NCI-H774 (cell line): ENCODE measurements at places on chromosomes 4 and X.

DNA sequence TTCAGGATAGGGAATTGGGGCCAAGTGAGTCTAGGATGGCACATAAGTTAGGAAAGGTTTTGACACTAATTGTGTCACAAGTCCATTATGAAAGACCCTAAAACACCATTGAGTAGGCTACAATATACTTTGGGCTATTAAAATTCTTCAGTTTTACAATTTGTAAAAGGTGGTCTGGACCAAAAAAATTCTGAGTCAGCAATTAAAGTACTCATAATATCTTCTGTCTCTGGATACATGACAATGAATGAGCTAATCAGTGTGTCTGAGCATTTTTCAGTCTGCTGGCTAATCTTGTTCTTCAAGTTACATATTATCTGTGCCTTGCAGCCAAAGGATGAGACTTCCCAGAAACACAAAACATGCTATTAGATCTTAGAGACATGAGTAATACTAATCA lies 14.3 kb downstream of the ARMCX1 start:
- DNase-seq: no peak

DNA sequence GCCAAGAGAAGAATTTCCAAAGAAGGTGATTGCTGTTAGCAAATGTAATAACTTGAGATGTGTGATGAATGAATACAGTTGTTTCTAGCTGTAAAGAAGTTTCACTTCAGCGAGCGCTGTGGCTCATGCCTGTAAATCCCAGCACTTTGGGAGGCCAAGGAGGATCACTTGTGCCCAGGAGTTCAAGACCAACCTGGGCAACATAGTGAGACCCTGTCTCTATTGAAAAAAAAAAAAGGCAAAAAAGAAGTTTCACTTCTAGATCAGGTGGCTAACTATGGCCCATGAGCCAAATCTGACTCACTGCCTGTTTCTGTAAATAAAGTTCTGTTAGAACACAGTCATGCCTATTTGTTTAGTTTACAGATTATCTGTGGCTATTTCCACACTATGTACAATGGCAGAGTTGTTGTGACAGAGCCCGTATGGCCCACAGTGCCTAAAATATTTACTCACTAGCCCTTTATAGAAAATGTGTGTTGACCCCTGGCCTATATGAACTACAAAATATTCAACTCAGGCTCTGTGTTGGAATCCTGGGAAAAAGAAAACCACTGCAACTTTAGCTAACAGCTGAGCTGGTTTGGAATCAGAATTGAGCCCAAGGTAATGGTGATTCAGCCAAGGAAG lies 54.1 kb upstream of the PRPS1 start:
- DNase-seq: no peak

DNA sequence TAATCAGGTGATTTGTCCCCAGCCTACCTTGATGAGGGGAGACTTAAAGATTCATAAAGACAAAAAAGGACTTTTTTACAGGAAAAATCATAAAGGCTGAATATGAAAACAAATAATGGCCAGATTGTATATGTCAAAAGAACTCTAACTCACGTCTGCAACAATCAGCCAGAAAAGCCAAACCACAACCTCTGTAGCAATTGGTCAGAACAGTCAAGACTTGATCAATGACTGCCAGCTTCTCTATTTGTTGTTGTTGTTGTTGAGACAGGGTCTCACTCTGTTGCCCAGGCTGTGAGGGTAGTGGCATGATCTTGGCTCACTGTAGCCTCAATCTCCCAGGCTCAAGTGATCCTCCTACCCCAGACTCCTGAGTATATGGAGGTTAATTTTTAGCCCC lies 35.9 kb upstream of the PPA2 start:
- DNase-seq: no peak

DNA sequence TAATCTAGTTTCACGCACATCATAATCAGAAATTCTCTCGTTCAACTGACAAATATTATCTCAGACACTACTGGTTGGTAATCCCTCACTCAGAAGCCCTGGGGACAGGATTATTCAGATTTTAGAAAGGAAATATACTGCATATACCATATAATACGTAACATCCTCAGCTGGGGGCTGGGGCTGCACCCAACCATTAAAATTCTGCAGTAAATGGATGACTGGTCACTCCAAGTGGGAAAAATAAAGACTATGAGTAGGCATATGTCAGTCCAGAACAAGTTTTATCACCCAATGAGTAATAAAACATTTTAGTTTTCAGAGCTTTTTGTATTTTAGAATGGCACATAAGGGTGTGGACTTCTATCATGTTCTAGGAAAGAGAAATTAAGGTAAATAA lies 121.7 kb upstream of the MAP3K15 start:
- no peak for DNase-seq

GRCh38 chr4:1406981-1407656 lies 877 bp upstream of the NKX1-1 start:
- no peak for DNase-seq

DNA sequence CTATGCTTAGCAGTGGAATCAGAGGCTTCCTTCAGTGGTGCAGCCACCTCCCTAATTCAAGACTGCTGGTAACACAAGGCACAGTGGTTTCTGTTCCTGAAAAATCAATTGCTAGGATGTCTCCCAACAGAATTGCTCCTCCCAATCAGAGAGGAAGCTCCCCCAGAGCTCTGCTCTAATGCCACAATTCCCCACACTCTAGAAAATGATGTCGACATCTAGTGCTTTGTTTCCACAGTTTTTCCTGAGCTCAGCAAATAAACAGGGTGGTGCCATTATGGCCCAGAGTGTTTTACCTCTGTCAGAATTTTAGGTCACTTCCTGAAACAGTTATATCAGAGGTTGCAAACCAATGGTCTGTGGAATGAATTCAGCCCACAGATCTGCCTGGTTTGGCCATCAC lies 24.7 kb downstream of the TAB3 start:
- DNase-seq: no peak

- no peak for DNase-seq
These were observed at the start of gene HTATSF1 for GRCh38 chrX:136497556-136498052. TSS of gene HTATSF1 (plus strand) at chrX:136497592. CDS start at chrX:136497685, 93 bp downstream.

DNA sequence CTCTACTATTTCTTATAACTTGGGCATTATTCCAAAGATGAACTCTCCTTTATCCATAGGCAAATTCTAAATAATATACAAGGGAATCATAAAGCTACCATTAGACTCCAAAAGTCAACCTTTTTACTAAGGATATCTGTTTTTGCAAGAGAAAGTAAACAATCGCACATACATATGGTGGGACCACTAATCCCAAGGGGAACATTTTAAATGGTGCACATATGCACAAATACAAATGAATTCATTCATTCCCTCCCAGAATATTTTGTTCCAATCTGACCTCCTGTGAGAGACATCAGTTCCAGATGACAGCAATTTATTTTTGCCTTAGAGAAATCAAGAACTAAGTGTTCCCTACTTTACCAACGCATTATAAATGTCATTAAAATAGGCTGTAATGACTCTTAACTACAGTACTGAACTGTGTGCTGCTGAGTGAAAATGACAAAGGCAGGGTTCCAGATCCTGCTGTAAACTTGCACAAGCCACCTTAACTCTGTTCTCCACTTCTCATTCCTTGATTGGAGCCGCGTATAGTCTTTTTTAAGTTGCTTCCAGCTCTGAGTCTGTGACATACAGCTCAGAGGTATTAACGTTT lies 2.0 kb downstream of the DHX15 start:
- no peak for DNase-seq

DNA sequence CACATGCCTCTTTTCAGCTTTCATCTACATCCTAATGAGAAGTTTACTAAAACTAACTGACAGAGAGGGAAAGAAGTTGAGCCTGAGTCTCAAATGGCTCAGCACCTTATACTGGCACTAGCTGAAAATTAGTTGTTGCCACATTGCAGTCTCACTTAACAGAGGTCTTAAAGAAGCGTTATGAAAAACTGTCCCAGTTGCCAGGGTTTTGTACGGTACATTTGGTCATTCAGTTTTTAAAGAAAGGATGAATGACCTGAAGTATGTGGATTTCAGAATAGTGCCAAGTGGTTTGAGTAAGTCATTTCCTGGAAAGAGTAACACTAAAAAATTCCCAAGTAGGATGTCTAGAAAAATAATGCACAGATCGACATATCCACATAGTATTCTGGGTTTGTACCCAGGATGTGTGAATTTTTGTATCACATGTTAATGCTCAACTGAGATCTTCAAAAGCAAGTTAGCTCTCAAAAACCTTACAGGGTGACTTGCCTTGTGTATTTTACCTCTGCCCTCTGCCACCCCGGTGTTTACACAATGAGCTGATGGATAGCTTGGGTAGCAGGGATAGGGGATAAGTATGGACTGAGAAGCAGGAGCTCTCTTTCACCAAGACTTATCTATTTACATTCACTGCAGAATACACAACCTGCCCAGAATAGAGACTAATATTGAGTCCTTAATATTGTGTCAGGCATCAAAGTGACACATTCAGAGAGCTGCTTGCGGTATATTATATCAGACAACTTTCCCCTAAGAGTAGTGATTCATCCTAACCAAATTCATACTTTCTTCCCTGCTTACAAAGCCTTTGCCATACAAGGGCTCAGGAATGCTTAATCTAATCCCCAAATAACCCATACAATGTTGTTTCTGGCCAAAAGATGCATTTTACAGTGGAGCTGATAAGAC lies 1075.7 kb upstream of the PABPC4L start:
- DNase-seq: no peak

DNA sequence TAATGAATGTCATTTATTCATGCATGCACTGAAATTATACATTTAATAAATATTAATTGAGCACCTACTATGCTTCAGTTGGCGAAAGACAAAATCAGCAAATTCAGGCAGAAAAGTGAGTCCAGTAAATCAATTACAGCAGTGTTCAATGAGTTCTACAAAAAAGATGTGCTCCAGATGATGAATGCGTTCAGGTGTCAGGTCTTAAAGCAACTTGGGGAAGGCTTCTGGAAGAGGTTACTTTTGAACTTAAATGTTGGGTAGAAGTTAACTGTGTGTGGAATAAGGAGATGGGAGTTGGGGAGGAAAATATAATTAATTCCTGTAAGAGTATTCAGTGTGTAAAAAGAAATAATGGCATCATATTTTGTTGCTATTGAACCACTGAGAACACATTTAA lies 79.0 kb downstream of the SLC7A11 start:
- DNase-seq: no peak
